ENCODE measurements at places on chromosomes 2 and 18.
A peak's percentile ranks its signal among the peaks of the same experiment; 100 is the strongest.

- no peak for DNase-seq
Observed at GRCh38 chr2:239526038-239526437, 125.2 kb upstream of the HDAC4 start.

DNA sequence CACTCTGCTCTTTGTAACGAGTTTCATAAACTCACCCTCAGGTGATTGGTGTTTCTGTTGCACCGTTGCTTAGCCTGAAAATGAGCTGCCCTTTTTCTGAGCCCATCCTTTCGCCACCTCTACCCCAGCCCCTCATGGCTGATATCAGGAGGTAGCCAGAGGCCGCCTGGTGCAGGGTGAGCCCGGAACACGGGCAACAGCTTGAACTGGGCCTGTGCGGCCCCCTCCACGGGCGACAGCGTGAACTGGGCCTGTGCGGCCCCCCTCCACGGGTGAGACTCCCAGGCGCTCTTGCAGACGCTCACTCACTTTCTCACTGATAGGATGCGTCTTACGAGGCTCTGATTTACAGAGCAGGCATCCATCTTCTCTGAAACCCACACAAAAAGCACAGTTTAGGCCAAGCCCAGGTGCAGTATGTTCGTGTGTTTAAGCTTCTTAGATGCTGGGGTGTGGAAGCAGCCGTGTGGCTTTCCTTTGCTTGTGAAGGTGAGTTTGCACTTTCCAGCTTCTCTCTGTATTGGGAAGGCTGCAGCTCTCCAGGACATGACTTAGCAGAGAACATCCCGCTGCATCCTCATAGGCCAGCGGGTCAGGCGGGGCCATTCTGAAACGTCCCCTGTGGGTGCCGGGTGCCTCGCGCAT is 83.5 kb downstream of the NFATC1 start:
- no peak for DNase-seq

- peak; percentile 73 for DNase-seq
Observed at GRCh38 chr2:45171136-45171501, 161.9 kb upstream of the SIX2 start.

GRCh38 chr2:151843691-151844061 is 15.5 kb upstream of the ARL5A start:
- no peak for DNase-seq

DNA sequence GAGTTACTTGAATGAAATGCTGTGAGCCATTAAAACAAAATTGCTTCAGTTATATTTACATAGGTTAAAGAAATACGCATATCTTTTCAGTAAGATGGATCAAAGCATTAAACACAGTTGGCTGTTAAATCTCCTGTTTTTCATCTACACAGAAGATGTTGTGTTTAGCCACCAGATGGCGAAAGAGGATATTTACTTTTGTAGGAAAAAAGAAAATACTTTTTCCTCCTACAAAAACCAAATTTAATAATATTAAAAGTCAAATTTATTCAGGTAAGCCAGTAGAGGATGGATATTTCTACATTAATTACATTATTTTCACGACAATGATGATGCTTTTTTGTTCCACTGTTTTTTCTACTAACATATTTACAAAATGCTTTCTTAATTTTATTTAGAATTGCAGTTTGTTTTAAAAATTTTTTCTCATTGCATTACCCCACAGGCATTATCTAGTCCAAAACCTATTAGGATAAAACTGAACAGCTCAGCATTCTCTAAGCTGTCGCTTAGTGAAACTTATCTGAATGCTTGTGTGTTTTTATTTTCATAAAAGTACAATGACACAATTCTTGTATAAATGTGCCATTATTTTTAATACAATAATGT is 173.7 kb downstream of the ASXL3 start:
- peak; percentile 48 for DNase-seq

GRCh38 chr18:50410008-50410407 is 35.2 kb downstream of the SKA1 start:
- no peak for DNase-seq

GRCh38 chr2:6072768-6073167 is 380.6 kb downstream of the SOX11 start:
- DNase-seq: no peak

DNA sequence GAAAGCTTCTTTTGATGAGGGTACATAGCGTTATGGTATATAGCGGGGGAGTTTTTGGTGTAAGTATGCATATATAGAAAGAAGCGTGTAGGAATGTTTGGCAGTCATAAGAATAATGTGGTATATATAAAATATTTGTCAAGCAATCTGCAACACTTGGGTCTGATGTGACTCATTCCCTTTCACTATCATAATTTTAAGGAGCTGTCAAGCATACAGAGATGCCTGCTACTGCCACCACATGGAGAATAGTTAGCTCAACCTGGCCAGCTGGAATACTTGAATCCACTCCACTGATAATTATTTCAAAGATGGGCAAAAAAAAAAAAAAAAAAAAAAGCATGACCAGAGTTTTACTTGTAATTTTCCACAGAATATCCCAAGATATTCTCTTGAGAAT is 559.8 kb upstream of the REG3G start:
- DNase-seq: no peak

DNA sequence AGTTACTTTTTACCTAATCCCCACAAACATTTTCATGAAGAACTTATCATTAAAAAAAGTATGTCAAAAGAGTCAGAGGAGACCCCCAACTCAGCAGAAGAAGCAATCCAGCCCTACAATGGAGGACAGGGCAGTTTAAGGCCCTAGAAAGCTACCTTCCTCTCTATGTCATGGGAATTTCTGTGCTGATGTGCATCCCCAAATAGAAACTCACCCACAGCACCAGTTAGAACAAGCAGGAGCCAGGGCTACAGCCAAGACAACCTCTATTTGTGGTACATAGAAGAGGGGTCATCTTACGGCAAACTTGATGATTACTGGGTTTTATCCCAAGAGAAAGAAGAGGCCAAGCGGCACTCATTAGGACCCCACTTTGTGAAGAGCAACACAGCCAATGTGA is 160.9 kb upstream of the CCDC150 start:
- DNase-seq: no peak

DNA sequence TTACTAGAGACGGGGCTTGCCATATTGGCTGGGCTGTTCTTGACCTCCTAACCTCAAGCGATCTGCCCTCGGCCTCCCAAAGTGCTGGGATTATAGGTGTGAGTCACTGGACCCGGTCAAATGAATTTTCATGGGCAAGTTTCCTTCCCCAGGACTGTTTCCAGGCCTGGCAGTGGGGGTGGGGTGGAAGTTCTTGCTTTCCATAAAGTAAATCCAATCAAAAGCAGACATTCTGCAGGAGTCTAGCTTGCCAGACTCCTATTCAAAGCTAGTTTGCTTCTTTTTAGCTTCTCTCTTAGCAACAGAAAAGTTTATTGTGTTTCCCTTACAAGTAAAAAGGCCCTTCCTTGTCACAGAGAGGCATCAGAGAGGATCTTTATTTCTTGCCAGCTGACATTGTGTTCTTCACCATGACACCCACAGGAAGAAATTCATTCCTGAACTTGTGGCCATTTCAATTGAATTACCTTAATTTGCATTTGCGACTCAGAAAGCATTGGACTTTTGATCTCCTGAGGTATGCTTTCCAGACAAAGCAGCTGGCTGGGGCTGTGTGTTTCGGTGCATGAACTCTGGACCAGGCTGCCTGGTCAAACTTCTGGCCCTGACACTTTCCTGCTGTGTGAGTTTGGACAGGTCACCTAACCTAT is 37.9 kb downstream of the LYPD1 start:
- no peak for DNase-seq

DNA sequence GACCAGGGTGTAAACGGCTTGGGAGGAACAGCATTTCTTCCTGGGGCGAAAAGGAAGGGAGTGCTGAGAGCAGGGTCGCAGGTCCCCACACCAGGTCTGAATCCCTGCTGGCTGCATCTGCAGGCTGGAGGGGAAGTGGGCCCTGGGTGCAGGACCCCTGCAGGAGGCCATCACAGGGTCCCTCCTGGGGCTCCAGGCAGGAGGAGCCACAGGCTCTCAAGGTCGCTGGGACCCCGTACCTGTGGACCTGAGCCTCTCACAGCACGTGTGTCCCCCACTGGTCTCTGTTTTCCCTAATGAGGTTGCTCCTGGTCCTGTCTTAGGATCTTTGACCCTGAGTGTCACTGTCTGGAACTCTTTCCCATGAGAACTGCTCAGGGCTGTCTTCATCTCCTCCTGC is 147.8 kb upstream of the ZNF236 start:
- no peak for DNase-seq

DNA sequence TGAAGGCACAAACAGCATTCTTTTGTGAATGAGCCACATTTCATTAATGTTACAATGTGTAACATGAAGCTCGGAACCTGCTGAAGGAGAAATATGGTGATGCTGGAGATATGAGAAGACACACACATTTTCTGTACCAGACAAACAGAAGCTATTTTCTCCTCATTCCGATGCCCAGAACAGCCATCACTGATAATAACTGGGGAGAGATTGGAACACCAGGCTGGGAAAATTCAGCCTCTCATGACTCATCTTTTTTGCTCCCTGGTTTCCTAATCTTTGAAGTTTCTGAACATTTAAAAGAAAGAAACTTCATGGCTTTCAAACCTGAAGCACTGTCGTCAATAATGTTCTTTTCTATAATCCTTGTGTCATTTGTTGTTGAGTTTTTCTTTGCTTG is 110.9 kb downstream of the LYPD6 start:
- DNase-seq: no peak

DNA sequence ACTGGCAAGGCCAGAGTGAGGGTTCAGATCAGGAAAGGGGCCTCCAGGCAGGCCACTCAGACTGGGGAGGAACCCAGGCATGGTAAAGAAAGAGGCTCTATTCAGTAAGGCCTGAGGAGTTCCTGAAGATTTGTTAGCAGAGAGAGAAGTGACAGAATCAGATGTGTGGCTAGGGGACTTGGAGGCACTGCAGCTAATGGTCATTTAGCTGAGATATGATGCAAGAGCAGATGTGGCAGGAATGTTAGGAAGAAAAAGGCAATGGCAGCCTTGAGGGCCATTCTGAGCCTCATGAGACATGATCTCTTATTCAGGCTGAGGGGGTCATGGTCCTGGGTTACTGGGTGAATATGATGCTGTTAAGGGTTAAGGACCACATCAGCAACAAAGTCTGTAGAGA is 73.4 kb downstream of the CCDC93 start:
- DNase-seq: no peak

- no peak for DNase-seq
Observed at GRCh38 chr2:230262246-230262645, 36.7 kb downstream of the SP140 start.

GRCh38 chr18:23301972-23302371 is 151.1 kb upstream of the RIOK3 start:
- DNase-seq: no peak

- DNase-seq: no peak
Observed at GRCh38 chr2:10591207-10591606, 98.6 kb downstream of the NOL10 start.

DNA sequence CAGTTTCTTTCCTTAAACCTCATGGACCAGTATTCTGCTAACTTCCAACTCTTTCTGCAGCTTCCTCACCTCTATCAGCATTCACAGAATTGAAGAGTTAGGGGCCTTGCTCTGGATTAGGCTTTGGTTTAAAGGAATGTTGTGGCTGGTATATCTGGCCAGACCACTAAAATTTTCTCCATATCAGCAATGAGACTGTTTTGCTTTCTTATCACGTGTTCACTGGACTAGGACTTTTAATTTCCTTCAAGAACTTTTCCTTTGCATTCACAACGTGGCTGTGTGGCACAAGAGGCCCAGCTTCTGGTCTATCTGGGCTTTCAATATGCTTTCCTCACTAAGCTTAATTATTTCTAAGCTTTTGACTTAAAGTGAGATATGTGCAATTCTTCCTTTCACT is 33.4 kb downstream of the SP3 start:
- DNase-seq: no peak

DNA sequence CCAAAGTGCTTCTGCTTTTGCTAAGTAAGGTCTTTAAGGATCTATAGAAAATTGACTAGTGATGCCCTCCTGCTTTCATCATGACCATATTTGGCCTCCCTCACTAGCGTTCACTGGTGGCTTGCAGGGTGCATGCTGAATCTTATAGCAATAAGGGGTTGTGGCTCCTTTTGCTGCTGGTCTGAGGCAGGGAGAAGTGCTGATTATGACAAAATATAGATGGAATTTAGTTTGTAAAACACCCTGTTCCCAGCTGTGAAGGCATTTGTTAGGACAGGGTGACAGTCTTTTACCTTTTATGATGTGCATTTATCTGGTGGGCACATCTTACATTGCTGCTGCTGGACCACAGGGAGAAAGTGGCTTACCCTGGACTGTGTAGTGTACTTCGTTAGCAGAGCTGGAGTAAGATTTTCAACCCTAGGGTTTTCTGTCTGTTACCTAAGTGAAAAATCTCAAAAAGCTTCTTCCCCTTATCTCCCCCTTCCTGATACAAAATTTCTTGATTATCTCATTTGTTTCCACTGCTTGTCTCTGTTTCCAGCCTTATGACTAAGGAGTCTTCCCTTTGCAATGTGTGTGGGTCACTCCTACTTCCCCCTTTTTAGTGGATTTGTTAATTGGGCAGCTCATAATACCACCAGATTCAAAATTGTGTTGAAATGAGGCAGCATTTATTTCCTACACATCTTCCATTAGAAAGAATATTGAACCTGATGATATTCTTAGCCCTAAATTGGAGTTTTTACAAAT is 21.2 kb upstream of the RPL37A start:
- DNase-seq: no peak

GRCh38 chr2:181806039-181806392 is 85.5 kb upstream of the ITPRID2 start:
- no peak for DNase-seq

Measured in eye (tissue), 1 donor.